ENCODE measurements at places on chromosomes 16 and 17.
A peak's percentile ranks its signal among the peaks of the same experiment; 100 is the strongest.

DNA sequence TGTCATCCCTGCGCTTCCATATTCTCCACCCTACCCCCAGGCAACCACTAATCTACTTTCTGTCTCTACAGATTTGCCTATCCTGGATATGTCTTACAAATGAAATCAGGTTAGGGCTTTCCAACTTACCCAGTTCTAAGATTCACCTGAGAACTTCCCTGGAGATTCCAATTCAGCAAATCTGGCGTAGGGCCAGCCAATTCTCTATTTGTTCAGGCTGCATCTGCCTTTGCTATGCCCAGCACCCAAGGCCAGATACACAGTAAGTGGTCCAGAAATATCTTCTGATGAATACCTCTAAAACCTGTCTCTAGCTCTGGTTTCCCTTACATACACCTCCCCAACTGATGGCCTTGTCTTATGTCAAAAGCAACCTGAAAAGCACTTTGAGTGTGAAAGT lies 10.4 kb upstream of the CTCF start:
- no peak for DNase-seq

GRCh38 chr16:11101695-11102522 lies 154.1 kb downstream of the SOCS1 start:
- DNase-seq, result no peak

DNA sequence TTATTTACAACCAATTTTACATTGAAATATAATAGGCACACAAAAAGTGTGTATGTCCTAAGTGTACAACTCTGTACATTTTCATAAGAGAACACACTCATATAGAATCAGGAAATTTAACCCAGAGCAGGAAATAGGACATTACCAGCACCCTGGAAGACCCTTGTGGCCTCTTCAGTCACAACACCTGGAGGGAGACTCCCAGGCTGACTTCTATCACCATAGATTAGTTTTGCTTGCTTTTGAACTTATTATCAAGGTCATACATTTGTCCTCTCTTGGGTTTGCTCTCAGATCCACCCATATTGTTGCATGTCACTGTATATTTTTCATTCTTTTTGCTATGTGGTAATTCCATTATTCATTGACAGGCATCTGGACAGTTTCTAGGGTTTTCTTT lies 5.8 kb downstream of the RIPOR1 start:
- DNase-seq, result no peak

DNA sequence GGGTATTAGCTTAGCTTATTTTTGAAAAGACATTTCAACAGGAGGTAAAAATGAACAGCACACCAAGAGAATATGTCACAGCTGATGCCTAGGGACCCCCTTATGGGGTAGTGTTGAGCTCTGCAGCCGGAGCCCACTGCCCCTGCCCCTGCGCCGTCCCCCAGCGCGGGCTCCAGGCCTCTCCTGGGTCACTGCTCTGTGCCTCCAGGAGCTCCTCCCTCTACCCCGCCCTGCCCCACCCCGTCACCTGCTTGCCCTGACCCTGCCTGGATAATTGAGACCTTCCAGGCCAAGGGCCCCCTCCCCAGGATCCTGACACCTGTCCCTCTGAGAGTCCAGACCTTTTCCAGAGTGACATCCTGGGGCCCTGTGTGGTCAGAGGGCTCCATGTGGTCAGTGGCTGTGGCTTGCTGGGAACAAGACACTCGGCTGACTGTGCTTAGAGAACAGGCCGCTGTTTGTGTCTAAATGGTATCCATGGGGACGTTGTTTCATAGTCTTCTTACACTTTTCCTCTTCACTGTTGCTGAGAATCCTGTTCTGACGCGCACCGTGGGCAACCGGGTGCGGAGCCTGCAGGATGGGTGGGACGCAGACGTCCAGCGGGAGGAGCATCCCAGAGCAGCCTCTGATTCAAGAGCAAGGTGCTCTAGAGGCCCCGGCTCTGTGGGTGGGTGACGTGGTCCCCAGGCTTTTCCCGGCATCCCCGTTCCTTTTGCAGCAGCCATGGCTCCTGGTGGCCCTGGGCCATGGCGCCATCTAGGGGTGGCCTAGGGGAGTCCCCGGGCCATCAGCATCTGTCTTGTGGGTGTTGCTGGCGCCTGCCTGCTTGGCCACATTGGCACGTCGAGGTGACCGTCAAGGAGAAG lies 20.0 kb upstream of the WFIKKN1 start:
- no peak for DNase-seq

DNA sequence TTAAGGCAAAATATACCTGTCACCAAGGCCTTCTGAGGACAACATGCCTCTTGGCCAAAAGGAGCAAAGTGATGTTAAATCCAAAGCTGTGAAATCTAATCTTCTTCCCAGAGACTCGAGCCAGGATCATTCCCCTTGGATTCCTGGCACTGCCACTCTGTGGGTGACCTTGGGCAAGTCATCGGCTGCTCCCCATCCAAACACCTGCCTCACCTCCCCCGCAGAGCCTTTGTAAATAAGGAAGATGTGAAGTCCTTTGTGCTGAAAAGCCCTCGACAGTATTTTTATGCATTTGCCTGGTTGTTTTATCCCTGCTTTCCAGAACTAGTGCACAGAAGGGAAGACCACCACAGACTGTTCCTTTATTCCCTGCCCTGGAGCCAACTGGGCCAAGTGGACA lies 5.4 kb upstream of the CEP295NL start:
- DNase-seq, result no peak

DNA sequence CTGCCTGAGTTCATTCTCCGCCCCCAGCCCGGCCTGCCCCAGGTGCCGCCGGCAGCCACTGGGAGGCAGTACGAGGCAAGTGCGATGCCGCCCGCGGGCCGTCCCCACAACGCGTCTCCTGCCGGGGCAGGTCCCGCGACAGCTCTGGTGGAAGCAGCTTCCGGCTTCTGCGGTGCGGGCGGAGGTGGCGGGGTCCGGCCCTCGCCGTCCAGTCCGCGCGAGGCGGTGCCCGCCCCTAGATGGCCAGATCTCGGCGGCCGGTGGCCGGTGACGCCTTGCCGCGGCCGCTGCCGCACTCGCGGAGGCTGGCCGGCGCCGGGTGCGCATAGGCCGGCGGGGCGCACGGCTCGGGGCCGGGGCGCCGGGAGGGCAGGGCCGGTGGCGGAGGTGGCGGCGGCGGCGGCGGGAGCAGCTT lies 1.8 kb downstream of the GJD3 start:
- peak; percentile 76 for DNase-seq

DNA sequence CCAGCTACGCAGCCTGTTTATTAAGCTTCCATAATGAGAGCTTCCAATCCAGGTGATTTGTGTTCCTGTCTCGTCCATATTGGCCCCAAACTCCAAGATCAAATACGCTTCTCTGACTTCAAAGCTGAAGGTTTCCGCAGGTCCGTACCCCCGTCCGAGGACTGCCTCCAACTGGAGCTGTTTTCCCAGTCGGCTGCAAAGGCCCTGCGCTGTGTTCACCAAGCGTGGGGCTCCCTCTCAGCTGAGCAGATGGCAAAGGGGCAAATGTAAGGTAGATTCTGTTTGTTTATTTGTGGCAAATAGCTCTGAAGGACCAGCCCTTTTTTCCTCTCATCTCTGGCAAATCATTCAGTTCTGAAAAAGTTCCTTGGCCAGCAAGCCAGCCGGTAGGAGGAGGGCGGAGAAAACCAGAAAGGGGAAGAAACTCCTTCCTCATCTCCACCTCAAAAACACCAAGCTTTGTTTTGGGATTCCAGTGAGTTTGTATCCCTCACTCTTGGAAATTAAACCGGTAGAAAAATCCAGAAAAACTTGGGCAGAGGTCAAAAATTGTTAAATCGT lies 35.2 kb downstream of the NXN start:
- DNase-seq, result no peak

GRCh38 chr16:25171390-25171789 lies 45.4 kb upstream of the AQP8 start:
- DNase-seq, result no peak

GRCh38 chr16:66251476-66252160 lies 114.9 kb upstream of the CDH5 start:
- no peak for DNase-seq

GRCh38 chr16:2742323-2743006 lies 10.0 kb upstream of the SRRM2 start:
- no peak for DNase-seq

DNA sequence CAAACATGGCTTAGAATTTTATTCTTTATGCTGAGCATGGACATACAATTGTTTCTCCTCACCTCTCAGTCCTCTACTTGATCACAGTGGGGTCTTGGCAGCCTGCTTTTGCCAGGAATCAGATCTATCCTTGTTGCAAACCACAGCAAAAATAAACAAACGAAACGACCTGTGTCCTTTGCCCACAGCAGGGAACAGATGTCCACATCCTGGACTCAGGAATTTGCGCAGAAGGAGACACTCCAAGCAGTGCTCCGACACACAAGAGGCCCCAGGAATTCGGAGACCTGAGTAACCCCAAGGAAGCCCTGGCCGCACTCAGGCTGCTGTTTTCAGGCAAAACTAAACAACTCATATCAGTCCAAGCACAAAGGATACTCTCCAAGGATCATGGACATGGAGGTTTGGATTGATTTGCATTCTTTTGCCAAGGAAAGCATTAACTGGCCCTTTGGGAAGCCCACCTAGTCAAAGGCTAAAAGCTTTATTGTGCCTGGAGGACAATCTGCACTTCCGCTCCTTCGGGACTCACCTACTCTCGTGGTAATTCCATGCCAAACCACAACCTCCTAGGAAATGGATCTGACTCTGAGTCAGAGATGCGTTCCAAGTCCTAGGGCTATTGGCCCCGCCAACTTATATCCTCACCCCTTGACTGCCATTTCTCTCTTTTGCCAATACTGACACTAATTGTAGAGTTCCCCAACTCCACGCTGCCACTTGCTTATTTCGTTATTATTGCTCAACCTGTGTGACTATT lies 271.1 kb upstream of the CDH11 start:
- no peak for DNase-seq

- no peak for DNase-seq
Measured at GRCh38 chr16:1990351-1991134, 773 bp downstream of the SYNGR3 start.

DNA sequence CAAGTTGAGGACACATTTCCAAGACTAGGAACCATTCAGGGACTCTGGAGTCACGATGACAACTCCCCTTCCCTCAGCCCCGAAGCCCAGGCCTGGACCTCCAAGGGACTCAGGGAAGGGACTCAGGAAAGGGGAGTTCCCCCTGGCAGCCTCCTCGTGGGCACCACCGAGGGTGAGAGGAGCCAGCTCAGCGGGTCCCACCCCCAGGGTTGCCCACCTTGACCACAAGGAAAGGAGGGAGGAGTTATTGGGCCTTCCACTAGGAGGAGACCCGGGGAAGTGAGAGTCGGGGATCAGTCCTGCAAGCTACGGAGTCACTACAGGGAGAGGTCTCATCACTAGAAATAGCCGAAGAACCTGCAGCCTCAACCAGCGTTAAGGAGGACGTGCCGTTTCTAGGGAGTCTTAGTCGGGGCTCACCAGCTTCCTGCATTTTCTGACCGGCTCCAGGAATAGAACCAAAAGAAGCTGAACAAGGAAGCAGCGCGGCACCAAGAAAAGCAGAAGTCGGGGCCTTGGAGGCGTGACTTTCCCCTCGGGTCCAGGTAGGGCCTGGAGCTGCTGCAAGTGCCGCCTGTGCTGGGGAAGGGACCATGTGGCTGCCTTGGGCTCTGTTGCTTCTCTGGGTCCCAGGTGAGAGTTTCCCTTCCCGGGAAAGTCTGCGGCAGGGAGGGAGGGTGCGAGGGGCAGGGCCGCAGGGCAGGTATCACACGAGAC lies at the start of gene CD300A:
CD300A (plus strand) TSS at position 524 of the 717 bp plus-strand sequence; CDS start at position 594, 70 bp downstream.
- no peak for DNase-seq

DNA sequence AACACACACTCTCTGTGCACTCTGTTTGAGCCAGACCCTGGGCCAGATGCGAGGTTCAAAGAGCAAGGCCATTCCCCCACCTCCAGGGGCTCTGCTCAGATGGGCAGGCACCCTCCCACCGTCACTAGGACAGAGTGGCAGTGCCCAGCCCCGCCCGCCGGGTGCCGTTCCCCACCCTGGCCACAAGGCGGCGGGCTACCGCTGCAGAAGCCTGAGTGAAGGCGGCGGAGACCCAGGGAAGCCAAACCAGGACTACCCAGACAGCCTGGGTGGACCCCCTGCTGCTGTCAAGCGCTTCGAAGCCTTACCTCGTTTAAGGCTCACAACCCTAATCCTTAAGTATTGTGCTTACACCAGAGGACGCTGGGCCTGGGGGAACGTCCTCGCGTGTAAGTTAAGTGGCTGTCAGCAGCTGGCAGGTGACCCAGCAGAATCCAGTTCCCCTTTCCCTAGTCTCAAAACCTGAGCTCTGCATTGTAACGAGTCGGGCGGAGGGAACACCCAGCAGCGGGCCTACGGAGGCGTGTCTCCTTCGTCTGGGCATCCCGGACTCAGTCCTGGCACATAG lies 4.5 kb downstream of the ARHGAP27 start:
- peak; percentile 79 for DNase-seq

- no peak for DNase-seq
Measured at GRCh38 chr16:20673882-20674683, 23.4 kb downstream of the ACSM1 start.

GRCh38 chr17:82913304-82914043 lies 73.7 kb upstream of the ZNF750 start:
- DNase-seq, result no peak

- DNase-seq, result no peak
Measured at GRCh38 chr16:84005391-84005790, 37.2 kb downstream of the SLC38A8 start.

GRCh38 chr17:79160980-79161636 lies 86.5 kb downstream of the ENGASE start:
- no peak for DNase-seq

- DNase-seq, result no peak
Measured at GRCh38 chr17:17155568-17155967, 50.6 kb downstream of the PLD6 start.

DNA sequence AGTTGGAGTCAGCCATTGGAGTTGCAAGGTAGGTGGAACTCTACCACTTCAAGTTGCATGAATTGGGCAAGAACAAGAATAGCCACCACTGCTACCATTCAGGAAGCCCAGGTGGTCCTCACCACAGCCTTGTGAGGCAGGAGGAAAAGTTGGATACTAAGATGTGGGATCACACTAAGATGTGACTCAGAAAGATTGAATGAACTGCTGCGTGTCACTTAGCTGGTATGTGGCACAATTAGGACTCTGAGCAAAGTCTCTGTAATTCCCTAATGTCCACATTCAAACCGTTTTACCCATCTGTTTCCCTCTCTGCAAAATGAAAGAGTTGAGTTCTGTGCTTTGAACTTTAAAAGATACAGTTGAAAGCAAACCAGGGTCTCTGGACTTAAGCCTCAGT lies 44.7 kb upstream of the HS3ST3A1 start:
- no peak for DNase-seq

- no peak for DNase-seq
Measured at GRCh38 chr16:80940069-80940856, 66.4 kb downstream of the CMC2 start.

- no peak for DNase-seq
Measured at GRCh38 chr16:12752159-12752558, 51.5 kb downstream of the CPPED1 start.

- no peak for DNase-seq
Measured at GRCh38 chr17:28270055-28270454, 48.9 kb upstream of the TMEM97 start.
